ENCODE measurements at places on chromosomes 4 and X.

DNA sequence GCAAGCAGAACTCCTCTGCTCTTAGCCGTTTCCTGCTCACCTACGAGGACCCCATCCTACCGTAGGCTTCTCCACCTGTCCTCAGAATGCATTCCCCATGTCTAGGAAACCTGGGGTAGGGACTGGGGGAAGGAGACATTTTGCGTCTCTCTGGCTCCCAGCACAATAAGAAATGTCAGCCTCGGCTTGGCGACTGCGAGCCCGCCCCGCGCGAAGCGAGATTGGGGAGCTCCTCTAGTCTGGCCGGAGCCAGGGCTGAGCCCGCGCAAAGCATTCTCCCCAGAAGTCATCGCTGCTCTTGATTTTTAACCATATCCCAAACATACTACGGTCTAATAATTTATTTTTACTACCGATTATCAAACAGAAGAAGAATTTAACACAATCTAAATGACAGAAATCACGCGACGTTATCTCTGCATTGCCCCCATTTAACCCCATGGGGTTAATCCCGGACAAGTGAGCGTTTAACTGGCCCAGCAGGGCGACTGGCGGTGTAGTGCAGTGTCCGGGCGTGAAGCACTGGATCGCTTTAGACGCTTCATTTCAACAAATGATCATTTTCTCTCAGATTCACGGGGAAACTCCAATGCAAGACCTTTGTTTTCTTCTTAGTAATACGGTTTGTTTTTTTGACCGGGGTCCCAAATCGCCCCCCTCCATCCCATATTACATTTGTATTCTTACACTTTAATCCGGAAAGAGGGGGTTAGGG is 8.0 kb upstream of the PITX2 start:
- DNase-seq: no peak

GRCh38 chr4:83862471-83862870 is 326.6 kb downstream of the GPAT3 start:
- DNase-seq: no peak

- DNase-seq: no peak
These were observed 71.3 kb downstream of the MAP3K15 start for GRCh38 chrX:19443869-19444526.

DNA sequence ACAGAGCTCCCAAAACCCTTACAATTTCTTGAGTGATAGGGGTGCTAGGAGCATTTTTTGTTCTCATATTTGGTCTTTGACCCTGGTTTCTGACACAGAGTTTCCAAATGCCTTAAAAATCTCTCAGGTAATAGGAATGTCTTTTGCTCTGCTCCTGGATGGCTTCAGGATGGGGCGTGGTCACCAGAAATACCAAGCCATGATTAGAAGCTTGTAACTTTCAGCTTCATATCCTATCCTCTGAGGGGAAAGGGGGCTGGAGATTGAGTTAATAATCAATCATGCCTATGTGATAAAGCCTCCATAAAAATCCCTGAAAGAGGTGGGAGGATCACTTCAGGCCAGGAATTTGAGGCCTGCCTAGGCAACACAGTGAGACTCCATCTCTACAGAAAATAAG is 34.6 kb upstream of the IL9R start:
- DNase-seq: no peak

GRCh38 chrX:46582325-46582724 is 8.8 kb downstream of the CHST7 start:
- DNase-seq: no peak

DNA sequence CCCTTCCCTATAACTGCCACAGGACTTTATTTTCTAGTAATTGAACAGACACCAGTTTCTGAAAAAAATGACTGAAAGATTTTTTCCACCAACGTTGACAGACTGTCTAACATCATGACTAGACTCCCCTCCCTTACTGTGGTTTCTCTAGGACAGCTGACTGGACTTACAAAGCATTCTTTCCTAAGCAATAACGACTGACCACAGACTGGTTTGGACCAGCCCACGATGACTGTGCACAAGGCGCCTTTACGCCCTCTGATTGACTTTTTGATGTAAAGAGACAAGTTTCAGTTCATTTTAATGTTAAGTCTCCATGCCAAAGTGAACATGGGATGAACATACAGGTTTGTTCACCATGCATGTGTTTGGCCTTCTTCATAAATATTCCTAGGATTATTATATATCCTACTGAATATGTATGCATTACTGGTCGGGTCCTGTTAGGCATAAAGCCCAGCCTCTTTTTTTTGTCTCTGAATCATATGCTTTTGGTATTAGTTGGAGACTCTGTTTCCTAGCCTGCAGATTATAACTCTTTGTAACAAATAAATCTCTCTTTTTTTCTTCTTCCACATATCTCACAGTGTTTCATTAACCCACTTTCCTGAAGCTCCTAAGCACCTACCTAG is 50.5 kb upstream of the UGT2B4 start:
- DNase-seq: no peak

GRCh38 chr4:127229855-127230608 is 402.7 kb upstream of the INTU start:
- DNase-seq: no peak

DNA sequence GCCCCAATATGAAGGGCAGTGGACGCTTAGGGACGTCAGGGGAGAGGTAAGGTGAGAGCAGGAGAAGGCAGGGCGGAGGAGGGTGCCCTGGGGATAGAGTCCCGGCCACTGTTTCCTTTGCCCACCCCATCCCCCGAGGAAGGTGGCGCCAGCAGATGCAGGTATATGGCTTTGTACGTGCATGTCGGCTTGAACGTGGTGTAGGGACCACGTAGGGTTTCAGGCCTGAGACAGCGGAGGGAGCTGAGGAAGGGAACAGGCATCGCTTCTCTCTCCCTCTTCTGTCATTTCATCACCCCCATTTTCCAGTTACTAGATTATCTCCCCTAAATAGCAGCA is 97.9 kb downstream of the PHKA2 start:
- no peak for DNase-seq

DNA sequence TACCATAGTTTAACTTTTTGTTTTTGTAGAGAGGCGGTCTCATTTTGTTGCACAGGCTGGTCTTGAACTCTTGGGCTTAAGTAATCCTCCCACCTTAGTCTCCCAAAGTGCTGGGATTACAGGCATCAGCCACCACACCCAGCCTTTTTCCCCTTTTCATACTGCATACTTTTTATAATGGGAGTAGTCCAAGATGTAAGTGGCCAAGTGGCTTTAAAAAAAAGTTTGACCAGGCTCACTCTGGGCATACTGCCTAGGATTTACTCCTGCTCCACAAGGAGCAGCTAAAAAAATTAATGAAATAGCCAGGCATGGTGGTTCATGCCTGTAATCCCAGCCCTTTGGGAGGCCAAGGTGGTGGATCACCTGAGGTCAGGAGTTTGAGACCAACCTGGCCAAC is 6.0 kb downstream of the GRSF1 start:
- DNase-seq: no peak

DNA sequence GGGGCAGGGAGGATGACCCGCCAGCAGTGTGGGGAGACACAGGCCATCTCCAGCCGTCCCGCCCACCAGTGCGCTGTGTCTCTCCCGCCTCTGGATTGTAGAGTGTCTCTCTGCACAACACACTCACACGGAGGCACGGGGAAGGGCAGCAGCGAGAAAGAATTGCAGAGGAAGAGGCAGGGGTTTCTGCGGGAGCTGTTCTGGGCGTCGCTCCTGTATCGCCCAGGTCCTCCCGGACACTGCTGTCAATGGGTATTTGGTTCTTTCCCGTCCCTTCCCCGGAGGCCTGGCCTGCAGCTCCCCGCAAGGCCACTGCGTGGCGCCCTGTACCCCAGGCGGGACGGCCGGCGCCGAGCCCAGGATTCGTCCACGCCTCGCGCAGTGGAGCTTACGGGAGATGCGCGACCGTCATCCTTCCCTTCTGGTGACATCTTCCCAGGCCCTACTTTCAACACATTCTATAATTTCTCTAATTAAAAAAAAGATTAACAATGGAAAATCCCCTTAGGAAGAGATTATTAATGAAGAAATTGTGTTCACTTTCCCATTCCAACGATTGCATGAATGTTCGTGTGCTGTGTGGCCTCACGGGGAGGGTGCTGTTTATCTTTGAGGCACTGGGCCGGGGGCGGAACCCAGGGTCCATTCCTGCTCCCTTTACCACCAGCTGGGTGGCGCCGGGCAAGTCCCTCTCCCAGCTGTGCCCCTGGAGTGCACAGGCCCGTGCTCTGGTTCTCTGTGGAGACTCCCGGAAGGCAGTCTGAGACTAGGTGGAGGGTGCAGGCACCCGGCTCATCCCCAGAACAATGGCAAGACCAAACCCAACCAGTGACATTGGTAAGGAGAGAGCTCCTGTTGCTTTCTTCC is 95.7 kb downstream of the CPZ start:
- no peak for DNase-seq

DNA sequence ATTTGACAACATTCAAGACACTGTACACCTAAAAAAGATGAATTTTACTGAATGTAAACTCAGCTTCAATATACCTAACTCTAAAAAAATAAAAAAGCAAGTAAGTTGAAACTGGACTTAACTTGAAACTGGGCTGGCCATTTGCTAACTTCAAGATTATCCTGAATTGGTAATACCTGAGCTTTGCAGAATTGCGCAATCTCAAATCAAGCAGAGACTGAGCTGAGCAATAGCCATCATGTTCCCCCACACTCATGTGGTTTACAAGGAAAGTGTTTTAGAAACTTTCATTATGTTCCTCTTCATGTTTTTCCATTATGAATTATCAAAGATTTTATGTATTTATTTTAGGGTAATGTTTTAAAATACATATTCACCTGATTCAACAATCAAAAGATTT is 38.7 kb downstream of the ANXA5 start:
- DNase-seq: no peak

DNA sequence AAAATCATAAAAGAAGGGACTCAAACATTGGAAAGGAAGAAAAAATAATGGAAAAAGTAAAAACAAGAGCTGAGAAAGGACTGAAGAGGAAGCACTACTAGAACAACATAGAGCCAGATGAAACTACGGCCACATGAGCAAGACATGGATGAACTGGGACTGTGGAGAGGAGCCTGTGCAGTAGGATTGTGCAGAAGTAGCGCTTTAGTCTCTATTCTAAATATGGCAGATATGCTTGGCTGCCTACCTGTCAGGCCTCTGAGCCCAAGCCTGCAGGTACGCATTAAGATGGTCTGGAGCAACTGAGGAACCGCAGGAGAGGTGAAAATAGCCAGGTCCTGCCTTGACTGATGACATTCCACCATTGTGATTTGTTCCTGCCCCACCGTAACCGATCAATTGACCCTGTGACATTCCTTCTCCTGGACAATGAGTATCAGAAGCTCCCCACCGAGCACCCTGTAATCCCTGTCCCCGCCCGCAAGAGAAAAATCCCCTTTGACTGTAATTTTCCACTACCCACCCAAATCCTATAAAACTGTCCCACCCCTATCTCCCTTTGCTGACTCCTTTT is 154.3 kb downstream of the CAMK2D start:
- no peak for DNase-seq

DNA sequence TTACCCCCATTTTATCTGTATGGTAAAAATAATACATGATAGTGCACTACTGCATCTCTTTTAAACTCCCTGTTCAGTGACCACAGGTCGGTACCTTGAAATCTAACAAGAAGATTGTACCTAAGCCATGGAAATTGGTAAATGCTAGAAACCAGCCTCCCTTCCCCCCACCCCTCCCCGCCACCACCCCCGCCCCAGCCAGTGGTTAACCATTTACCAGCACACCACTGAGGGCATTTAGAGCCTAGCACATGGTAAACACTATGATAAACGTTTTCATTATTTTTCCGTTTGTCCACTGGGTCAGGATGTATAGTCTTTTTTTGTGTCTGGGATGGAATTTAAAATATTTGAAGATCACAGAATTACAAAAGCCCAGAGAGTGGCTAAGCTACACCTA is 703 bp upstream of the FTSJ1 start:
- DNase-seq: no peak

- DNase-seq: no peak
These were observed 69.7 kb downstream of the PDGFC start for GRCh38 chr4:156901871-156902270.

DNA sequence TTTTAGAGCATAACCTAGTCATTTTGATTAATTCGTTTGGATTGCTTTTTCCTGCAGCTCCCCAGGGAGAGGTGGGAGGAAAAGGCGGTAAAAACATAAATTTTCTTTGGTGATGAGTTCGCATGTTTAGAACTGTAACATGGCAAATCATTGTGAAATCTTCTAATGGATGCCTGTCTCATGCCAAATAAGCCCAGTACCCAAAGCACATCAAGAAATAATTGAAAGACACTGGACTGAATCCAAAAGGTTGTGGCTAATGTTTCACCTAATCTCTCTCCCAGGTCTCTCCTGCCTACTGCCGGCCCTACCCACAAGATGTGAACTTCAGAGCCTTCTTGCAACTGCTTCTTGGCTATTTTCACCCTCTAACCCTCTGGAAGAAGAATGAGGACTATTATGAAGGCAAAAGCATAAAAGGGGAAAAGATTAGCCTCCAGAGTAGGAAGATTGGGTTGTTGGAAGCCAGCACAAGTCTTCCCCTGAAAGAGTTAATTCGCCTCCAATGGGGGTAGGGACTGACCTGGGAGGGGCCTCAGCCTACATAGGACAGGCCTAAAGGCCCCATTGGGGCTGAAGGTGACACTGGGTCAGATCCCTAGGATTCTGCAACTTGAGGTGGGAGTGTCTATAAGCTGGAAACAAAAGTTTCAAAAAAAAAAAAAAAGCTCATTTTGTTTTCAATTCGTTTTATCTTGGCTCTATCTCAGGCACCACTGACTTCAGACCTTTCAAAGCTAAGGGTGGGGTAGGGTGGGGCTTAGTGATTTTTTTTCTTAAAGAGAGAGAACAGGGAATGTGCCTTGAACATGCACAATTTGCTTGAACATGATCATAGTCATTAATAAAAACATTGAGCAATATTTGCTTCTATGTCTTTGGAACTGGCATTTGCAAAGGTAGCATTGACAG is 278.6 kb upstream of the KLF3 start:
- no peak for DNase-seq

GRCh38 chr4:140149846-140150635 is 3.9 kb downstream of the MAML3 start:
- DNase-seq: peak; percentile 67

GRCh38 chr4:121823505-121824170 is at the start of gene CCNA2:
TSS of gene CCNA2 (minus strand) at chr4:121823883. CDS start at chr4:121823628, 255 bp downstream.
- DNase-seq: peak; percentile 95

- DNase-seq: no peak
These were observed 15.7 kb downstream of the LGI2 start for GRCh38 chr4:25015012-25015411.

- no peak for DNase-seq
These were observed 77.3 kb downstream of the FHDC1 start for GRCh38 chr4:153013202-153013977.

- no peak for DNase-seq
These were observed 15.2 kb downstream of the HSD17B11 start for GRCh38 chr4:87375719-87376291.

DNA sequence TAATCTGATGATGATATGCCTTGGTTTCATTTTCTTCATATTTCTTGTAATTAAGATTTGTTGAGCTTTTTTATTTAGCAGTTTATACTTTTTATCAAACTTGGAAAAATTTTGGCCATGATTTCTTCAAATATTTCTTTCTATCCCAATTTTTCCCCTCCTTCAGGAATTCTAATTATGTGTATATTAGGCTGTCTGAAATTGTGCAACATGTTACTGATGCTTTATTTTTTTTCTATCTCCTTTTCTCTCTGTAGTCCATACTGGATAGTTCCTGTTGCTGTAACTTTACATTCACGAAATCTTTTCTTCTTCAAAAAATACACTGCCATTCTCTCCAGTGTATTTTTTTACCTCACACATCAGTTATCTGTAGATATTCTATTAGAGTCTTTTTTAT is 10.8 kb downstream of the THAP6 start:
- no peak for DNase-seq

- no peak for DNase-seq
These were observed 30.9 kb upstream of the CCDC110 start for GRCh38 chr4:185502386-185502785.
